ENCODE measurements at places on chromosomes 3 and 15. TPM values are rescaled to one million over a fixed set of nuclear protein-coding genes. Genes with fewer than 3 reads are reported as not detected.

SAMMSON gene
- not detected for total RNA-seq

SPINT1 gene
- total RNA-seq: 14.4 TPM

TGM5 gene
- 0.42 TPM for total RNA-seq

PGBD4 gene
- 5.6 TPM for total RNA-seq

SI gene
- not detected for total RNA-seq

GHRL gene
- total RNA-seq: 2.8 TPM
